ENCODE measurements at places on chromosomes 13 and 19.

DNA sequence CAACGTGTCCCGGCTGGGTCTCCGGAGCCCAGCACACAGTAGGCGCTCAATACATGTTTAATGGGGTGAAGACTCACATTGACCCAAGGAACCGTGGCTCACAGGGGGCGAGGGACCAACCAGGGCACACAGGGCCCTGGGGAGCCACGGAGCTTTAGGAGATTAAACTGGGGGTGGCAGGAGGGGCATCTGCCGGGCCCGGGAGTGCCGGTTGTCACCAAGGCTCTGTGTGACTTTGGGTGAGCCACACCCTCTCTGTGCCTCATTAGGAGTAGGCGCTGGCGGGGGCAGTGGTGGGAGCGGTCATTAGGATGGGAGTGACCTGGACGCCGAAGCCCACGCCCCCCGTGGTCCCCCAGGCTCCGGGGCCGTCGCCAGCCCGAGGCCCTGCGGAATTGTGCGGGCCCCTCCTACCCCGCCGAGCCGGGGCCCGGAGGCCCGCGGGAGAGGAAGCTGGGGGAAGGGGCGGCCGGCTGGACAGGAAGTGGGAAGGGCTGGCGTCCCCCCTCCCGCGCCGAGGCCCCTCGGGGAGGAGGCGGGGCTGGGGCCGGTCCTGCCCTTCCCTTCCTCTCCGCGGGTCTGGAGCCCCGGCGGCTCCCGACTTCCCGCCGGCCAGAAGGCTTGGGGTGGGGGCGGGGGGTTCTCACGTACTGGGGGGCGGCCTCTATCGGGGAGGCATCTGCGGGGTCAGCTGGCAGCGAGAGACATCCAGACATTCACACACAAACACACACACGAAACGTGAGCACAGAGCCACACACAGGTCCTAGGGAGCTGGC is 1.8 kb upstream of the SSBP4 start:
- peak; percentile 33 for DNase-seq

DNA sequence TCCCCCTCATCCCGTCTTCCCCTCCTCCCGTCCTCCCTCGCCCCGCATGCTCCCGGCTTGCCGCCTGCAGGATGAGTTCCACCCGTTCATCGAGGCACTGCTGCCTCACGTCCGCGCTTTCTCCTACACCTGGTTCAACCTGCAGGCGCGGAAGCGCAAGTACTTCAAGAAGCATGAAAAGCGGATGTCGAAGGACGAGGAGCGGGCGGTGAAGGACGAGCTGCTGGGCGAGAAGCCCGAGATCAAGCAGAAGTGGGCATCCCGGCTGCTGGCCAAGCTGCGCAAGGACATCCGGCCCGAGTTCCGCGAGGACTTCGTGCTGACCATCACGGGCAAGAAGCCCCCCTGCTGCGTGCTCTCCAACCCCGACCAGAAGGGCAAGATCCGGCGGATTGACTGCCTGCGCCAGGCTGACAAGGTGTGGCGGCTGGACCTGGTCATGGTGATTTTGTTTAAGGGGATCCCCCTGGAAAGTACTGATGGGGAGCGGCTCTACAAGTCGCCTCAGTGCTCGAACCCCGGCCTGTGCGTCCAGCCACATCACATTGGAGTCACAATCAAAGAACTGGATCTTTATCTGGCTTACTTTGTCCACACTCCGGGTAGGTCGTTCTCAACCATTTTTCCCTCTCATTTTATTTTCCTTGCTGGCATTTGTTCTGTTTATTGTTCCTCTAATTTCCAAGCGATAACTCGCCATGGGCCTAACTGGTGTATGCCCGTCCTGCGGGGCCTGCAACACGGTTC is 29.8 kb downstream of the NFIX start:
- DNase-seq, result no peak

DNA sequence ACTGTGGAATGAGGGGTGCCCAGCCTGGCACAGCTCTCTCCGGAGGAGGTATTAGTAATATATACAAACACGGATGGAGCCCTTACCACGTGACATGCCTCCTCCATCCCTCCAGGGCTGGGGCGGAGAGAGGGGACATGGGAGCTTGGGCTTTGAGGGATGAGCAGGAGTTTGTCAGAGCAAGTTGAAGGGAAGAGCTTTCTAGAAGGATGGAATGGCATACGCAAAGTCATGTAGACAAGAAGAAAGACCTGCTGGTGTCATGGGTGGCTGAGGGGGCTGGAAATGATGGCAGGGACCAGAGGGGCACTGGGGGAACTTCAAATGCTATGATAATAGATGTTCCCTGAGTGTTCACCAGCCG is 2.6 kb downstream of the MPND start:
- no peak for DNase-seq

GRCh38 chr13:88142653-88143052 is 471.5 kb downstream of the SLITRK5 start:
- no peak for DNase-seq

DNA sequence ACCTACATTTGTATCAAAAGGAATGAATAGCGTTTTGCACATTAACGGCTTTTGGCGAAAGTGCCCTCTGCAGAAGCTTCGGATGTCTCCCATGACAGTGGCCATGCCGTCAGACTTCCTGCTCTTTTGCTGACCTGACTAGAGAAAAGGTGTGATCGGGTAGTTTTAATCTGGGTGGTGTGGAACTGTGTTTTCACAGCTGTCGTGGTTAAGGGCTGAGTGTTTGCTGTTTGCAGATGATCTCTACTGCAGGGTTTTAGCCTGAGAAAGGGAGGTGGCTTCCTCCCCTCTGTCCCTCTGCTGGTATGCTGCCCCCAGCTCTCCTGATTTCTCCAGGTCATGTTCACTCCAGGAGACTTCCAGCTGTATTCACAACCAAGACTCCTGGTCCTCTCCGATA is 22.4 kb downstream of the ZNF71 start:
- no peak for DNase-seq

- DNase-seq, result no peak
Observed at GRCh38 chr19:45598267-45599001, 3.6 kb downstream of the GPR4 start.

GRCh38 chr13:28494778-28495537 is at the start of gene FLT1:
TSS of gene FLT1 (minus strand) at chr13:28495128. CDS start at chr13:28494843, 285 bp downstream.
- no peak for DNase-seq

DNA sequence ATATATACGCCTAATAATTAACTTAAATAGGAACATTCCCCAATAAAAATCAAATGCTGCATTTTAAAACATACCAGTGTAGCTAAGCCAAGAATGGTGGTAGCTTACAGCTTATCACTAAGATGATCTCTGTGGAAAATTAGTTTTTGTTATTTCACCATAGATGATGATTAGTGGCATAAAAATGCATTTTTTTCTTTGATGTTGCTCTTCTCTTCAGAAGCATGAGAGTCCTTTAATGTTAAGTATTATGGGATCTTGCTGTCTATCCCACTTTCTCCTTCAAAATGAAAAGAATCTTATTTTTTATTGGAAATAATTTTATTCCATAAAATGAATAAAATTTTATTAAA is 731.0 kb downstream of the SLITRK1 start:
- no peak for DNase-seq

GRCh38 chr13:113537205-113537604 is 46.7 kb upstream of the DCUN1D2 start:
- no peak for DNase-seq

DNA sequence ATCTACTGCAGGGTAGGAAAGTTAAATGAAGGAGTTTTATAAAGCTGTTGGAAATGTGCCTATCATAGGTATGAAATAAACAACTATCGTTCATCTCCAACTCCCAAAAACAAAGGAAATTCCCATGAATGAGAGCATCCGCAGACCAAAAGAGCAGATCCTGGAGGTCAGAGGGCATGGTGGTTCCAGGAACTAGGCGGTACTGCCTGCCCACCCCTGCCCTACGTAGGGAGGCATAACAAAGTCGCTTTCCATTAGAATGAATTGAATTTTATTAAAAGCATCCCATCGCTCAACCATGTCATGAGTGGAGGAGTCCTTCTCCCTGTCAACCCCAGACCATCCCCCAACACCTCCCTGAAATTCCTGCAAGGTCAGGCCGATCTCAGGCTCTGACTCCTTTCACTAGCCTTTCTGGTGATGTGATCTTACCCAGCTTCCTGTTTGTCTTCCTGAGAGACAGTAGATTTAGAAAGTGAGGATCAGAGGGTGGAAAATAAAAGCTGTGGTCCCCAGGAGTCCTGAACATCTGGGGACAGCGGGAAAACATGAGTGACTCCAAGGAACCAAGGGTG is at the start of gene CLEC4M:
Gene CLEC4M (plus strand): TSS at position 525 of the 575 bp plus-strand sequence. CDS start 24 bp downstream, at position 549.
- no peak for DNase-seq

DNA sequence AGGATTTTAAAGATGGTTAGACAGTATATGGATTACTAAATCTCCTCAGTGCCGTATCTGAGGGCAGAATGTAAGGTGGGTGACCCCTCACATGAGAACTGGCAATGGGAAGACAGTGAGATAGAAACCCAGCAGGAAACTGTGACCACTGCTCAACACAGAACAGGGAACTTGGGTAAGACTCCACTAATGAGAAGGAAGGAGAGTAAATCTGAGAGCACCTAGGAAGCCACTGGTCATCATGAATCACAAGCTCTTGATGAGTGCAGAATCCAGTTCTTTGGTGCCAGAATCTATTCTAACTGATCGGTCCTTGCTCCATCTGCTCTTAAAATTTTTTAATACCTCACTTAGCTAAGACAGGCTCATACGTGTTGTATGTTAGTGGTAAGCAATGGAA is 261.8 kb downstream of the KLF12 start:
- no peak for DNase-seq

DNA sequence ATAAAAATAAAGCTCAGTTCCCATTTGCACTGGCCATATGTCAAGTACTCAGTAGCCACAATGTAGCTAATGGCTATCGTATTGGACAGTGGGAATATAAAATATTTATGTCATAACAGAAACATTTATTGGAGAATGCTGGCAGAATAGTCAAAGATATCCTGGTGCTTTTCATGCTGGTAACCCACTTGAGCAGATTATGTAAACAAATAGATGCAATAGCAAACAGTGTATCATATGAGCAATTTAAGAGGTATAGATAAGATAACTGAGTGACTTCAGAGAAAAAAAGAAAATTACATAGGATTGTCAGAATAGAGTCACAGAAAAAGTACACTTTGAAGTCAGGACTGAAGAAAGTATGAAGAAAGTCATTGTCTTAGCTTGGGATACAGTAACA is 426.6 kb downstream of the NDFIP2 start:
- DNase-seq, result no peak

GRCh38 chr19:39307046-39307821 is 11.0 kb downstream of the IFNL1 start:
- DNase-seq, result no peak

GRCh38 chr13:112893570-112894422 is 75.2 kb upstream of the MCF2L start:
- DNase-seq, result no peak

DNA sequence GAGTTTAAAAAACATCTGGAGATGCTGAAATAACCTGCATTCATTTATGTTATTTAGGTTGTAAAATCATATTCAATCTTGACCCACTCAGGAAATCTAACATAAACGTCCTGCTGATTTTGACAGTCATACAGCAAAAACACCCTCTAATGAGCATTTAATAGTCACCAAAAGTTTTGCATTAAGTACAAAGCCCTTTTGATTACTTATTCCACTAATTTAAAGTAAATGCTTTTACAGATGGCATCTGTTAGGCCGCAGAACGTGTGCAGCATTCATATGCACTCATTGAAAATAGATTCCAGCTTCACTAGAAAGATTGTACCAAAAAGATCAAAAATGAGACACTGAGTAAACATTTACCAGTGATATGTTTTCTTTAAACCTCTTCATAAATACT is 1295.1 kb downstream of the EFNB2 start:
- no peak for DNase-seq

DNA sequence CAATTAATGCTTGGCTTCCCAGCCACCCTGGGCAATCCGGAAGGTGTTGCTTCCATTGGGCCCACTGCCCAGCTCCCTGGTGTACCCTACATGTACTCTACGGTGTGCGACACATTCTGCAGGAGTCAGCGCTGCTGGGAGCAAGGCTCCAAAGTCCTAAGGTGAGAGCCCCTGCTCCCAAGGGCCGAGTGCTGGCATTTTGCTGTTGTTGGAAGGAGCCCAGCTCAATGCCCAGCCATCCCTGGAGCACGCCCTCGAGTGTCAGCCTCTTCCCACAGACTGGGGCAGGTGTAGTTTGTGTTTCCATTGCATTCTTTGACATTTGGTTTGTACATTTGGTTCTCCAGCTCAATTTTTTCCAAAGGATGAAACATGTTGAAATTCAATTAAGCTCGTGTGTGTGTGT is 64.6 kb downstream of the GGACT start:
- no peak for DNase-seq

DNA sequence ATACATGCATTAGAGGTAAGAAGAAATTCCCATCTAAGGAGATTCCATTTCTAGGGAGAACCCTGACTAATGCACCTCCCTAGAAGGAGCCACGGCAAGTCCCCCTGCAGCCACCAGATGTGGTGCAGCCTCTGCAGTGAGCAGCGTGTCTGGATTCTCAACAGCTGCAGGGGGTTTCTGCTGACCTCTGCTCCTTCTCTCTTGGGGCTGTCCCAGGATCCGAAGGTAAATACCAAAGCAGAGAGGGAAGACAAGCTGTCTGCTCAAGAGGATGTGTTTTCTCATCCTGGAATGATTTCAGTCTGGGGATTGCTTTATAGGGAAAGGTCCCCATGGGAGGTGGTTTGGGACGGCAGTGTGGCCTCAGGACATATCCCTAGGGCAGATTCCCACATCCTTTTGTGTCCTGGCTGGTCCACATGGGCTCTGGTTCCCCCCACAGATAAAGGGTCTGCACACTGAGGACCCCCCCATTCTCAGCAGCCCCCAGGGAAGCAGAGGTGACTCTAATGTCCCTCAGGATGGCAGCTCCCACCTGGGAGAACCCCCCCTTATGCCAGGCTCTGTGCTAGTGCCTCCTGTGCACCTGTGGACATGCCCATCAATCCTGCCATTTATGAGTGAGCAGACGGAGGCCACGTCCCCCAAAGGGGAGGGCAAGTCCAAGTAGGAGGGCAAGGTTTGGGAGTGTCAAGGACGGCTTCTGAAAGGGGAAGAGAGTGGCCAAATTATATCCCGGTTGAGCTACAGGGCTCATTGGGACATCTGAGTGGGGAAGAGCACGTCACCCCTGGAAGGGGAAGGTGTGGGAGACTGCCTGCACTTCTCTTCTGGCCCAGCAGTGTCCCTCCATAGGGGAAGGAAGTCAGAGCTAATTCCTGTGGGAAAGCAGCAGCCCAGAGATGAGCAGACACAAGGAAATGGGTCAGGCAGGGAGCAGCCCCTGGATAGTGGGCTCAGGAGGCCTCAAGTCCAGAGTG is 10.2 kb upstream of the OR10H5 start:
- no peak for DNase-seq
